ENCODE measurements at places on chromosomes 3 and 15.

GRCh38 chr15:28125673-28126651 lies 26.8 kb upstream of the OCA2 start:
- DNase-seq = no peak

DNA sequence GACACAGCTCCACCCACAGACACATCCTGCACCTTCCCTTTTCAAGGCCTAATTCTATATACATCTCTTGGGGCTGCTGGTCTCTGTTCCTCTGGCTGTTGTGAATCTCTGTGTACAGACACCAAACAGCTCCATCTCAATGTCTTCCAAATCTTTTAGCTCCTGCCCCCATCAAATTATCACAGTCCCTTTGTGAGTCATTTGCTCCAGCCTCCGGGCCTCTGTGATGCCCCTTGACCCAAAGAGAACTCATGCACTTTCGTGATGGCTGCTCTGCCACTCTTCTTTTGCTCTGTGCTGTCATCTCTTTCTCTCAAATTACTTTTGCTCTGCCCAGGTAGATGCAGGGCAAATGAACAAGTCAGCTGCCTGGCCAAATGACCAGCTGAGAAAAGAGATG lies 369.0 kb upstream of the CDIN1 start:
- no peak for DNase-seq

DNA sequence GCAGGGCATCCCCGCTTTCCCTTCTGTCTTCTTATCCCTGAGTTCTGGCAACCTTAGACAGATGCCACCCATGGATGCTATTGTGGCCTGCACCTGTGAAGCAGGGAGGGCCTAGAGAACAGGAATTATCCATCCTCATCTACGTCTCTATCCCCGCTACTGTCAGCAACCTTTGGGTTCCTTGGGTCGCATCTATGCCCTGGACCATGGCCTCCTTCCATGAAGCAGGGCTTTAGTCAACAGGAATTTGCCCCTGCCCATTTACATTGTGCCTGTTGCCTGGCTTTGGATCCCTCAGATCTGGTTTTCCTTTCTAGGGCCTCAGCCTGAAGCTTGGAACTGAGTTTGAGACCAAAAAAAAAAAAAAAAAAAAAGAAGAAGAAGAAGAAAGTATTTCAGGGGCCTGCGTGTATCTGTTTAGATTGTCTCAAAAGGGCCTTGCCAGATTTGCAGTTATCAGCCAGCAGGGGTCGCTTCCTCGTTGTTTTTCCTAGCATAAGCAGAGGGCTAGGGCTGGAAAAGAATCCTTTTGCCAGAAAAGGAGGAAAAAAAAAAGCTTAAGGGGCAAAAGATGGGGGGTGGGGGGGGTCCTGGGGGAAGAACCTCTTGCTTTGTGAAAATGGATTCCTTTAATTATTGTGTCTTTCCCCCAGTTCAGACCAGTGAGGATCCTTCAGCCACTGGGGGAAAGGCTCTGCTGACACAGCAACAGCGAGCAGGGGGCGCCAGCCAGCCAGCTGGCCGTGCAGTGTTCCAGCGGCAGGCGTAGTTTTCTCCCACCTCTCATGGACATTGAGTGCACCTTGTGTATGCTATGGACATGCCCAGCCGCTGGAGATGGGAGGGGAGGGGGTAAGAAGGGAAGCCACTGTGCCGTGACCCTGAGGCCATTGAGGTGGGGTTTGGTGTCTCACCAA lies 65.7 kb upstream of the ALDH1L1 start:
- DNase-seq = no peak

DNA sequence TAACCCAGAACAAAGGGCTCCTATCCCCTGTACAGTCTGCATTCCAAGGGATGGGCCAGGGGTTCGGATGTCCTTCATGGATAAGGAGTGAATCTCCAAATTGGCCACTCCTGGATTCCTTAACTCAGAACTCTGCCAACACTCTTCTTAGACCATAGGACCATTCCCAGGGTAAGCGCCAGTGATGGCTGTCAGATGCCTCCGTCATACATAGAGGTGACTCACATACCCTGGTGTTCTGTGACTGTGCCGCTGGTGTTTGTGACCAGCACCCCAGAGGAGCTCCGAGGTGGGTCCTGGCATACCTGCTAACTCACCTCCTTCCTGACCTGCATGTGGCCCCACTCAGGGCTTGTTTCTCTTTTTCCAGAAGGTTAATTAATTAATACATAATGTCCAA lies 134.7 kb downstream of the KLF13 start:
- DNase-seq = no peak

- DNase-seq = no peak
These were observed 1.4 kb upstream of the COL8A1 start for GRCh38 chr3:99637016-99637367.

- no peak for DNase-seq
These were observed 12.5 kb downstream of the MAPK6 start for GRCh38 chr15:52031556-52031955.

DNA sequence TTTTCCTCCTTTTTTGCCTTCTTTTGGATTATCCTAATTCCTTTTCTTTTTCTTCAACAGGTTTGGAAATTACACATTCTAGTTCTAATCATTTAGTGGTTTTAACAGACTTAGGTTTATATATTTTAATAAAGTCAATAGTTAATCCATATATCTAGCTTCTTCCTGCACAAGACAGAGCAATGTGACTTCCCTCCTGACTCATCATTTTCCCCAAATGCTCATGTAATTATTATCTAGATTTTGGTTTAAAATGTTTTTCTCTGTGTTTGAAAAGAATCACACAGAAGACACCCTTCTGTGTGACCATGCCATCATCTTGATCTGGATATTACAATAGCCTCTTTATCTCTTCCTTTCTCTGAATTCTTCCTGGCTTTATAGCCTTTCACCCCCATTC lies 28.6 kb upstream of the SSR3 start:
- DNase-seq = no peak

DNA sequence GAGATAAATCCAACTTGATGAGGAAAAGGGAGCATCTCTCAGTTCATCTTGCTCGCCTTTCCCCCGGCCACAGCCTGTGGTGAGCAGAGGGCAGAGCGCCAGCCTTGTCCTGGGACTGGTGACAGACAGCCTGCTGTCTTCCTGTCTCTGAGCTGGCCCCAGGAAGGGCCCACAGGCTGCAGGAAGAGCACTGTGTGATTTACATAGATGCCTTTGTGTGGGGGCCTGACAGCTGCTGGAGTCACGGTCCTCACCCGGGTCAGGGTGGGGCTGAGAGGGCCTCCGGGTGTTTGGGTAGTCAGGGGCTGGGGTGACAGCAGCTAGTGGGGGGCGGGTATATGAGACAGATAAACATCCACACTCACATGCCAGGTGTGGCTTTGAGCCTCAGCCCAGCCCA lies 29.3 kb downstream of the PLA2G4D start:
- no peak for DNase-seq

DNA sequence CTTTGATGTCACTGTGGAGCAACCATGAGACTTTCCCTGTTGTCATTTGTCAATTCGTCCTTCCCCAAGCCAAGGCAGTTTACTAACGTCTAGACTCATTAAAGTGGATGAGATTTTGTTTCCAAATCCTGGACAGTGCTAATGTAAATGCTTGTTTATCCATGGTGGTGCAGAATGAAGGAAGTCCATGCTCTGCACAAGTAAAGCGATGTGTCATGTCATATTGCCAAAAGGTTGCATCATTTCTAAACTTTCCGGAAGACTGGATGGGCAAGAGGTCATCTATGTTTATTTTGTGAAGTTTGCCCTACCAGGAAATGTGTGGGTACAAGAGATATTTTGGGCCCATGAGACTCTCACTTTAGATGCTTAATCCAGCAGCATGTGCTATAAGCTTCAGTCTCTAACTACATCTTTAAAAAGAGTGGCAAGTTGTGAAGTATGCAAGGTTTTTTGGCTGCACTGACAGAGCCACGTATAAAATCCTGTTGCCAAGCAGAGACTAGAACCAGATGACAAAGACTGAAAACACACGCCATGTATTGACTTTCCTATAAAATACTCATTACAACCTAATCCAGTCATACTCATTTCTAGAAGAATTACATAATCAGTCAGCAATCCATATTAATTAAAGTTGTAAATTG lies 72.1 kb upstream of the FNDC3B start:
- no peak for DNase-seq

DNA sequence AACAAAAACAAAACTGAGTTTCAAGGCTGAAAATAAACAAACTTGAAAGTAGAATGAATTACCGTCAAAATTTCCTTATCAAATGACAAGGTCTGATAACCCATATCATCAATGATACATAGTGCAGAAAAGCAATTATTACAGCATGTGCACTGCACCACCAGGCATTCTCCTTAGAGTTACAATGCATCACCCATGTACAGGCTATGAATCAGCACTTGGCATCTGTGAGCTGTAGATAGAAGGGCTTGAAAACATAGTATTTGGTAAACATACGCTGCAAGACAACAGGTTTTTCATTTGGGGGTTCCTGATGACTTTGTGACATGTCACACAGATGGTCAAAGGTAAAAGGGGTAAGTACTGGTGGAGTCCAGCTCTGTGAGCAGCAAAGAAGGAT lies 265.1 kb downstream of the CTNNB1 start:
- DNase-seq = no peak

DNA sequence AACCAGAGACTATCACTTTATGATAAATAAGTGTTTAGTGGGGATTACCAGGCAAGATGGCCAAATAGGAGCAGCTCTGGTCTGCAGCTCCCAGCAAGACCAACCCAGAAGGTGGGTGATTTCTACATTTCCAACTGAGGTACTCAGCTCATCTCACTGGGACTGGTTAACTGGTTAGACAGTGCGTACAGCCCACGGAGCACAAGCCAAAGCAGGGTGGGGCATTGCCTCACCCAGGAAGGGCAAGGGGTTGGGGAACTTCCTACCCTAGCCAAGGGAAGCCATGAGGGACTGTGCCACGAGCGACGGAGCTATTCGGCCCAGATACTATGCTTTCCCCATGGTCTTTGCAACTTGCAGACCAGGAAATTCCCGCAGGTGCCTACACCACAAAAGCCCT lies 171.0 kb downstream of the CTNNB1 start:
- DNase-seq = no peak

DNA sequence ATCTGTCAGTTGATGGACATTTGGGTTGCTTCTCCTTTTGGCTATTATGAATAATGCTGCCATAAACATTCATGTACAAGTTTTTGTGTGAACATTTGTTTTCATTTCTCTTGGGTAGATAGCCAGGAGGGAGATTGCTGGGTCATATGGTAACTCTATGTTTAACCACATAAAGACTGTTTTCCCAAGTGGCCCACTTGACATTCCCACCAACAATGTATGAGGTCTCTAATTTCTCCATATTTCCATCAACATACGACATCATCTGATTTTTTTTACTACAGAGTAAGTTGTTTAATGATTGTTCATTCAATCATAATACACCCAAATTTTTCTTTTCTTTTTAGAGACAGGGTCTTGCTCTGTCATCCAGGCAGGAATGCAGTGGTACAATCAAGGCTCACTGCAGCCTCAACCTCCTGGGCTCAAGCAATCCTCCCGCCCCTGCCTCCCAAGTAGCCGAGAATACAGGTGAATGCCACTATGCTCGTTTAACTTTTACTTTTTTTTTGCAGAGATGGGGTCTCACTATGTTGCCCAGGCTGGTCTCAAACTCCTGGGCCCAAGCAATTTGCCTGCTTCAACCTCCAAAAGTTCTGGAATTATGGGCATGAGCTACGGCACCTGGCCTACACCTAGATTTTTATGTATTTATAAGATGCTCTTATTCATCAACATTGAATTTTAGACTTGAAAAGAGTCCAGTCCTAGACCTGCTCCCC lies 6.8 kb downstream of the IP6K1 start:
- no peak for DNase-seq

GRCh38 chr3:11835028-11835639 lies 11.6 kb downstream of the TAMM41 start:
- DNase-seq = no peak

DNA sequence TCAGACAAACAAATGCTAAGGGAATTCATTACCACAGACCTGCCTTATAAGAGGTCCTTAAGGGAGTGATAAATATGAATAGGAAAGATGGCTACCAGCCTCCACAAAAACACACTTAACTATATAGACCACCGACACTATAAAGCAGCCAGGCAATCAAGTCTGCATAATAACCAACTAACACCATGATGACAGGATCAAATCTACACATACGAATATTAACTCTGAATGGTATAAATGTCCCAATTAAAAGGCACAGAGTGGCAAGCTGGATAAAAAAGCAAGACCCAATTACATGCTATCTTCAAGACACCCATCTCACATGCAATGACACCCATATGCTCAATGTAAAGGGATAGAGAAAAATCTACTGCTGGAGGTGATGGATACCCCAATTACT lies 221.1 kb downstream of the SCAPER start:
- DNase-seq = no peak

GRCh38 chr15:65412556-65412955 lies 10.2 kb downstream of the IGDCC4 start:
- DNase-seq = no peak

GRCh38 chr3:65636326-65636725 lies 402.4 kb downstream of the MAGI1 start:
- no peak for DNase-seq

- DNase-seq = no peak
These were observed 29.5 kb upstream of the TGFBR2 start for GRCh38 chr3:30576946-30577345.

- DNase-seq = no peak
These were observed 32.7 kb downstream of the TRANK1 start for GRCh38 chr3:36911990-36912804.

DNA sequence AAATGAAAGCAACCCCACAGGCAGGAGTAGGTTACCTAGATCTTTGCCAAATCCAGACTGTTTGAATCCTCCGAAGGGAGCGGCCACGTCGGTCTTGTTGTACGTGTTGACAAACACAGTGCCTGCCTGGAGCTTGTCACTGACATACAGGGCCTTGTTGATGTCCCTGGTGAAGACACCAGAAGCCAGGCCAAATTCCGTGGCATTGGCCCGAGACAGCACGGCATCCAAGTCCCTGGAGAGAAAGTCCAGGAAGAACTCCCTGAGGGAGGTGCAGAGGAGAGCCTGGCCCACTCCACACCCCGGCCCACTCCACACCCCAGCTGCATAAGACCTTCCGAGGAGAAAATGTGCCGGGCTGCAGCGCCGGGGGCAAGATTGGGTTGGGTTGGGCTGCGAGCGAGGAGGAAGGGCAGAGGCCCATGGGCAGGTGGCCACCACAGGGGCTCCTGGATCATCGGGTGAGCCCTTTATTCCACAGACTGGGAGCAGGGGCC lies 21.8 kb upstream of the SLC41A3 start:
- DNase-seq = peak; percentile 50

DNA sequence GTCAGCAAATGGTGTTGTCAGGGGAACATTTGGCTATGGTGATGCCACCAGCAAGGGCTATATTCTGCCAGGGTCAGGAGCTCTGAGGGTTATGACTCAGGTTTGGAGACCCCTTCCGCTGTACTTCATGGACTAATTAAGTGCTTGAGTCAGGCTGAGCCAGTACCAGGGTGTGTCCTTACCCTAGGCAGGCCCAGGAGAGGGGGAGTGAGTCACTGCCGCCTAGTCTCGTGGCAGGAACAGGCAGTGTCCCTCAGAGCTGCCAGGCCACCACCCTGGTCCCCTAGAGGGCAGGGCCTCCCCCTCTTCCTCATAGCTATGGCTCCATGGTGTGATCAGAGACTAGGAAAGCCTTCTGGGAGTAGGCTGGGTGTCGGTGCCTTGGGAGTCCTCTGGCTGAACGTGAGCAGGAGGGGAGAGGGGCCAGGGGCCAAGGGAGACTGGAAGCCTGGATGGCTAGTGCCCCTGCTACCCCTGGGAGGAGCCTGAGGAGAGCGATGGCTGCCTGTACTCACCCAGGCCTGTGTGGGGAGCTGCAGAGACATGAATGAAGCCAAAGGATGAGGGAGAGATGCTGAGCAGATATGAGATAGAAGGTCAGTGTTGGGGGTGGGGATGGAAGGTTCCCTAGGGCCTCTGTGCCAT lies 10.6 kb downstream of the MAPKAPK3 start:
- DNase-seq = no peak

GRCh38 chr15:32642667-32643435 lies 1.3 kb downstream of the SCG5 start:
- DNase-seq = no peak

All from activated effector memory CD4-positive, alpha-beta T cell treated with anti-CD3 and anti-CD28 coated beads, Interleukin-2, amount 50 U/mL, for 16 hours (primary cell).